ENCODE measurements at places on chromosomes 4 and X.

GRCh38 chr4:185115827-185116232, 27.2 kb upstream of the SLC25A4 start:
- DNase-seq = no peak

GRCh38 chr4:26009502-26009901, 95.5 kb downstream of the SMIM20 start:
- DNase-seq = no peak

GRCh38 chr4:20127626-20128025, 124.1 kb upstream of the SLIT2 start:
- no peak for DNase-seq

DNA sequence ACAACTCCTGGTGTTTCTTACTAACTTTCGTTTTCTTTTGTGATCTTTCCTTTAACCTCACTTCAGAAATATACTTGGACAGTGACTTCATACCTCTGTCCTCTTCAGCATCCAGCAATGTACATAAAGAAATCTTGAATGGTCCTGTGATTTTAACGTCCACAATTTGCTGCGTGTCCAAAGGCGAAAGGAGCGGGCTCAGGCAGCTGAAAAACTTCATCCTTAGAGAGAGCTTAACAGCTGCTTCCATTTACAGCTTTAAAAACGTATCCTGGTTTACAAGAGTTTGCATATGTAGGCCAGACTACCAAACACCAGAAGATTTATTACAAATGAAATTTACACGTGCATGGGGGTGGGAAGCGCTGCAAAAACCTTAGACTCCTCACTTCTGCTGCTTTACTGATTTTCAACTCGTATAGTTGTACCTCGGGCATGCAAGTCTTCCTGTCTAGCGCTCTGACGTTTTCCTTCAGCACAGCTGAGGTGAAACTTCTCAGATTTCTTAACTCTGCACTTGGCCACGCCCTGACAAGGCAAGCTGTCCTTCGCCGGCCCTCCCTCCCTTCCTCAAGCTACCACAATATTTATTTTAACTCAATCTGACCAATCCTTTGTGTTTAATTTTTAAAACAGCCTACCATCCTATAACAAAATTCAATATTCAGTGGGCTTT, 406.4 kb downstream of the FAM47A start:
- DNase-seq = peak; percentile 1

DNA sequence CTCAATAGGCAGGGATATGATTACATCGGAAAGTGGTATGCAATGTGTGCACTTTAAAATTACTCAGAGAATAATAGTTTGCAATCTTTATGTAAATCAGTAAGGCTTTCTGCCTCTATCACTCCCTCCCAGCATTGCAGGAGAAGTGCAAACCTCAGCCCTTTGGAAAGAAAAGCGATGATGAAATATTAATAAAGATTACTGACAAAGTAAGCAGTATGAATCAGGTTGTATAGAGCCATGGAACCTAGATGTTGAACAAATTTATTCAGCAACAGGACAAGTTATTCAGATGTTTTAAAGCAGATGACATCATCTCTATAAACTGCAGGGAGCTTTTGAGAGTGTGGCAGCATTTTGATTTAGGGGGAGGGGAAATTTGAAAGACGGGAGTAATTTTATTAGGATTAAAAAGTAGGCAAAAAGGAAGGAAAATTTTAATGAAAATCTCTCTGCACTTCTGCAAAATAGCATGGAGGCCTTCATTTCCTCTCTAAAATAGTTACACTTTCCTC, 631.7 kb upstream of the GRIA3 start:
- peak; percentile 15 for DNase-seq

- DNase-seq = no peak
These were observed 151.0 kb upstream of the DKK2 start for GRCh38 chr4:107187091-107187490.

GRCh38 chr4:163462556-163462955, 11.0 kb downstream of the TKTL2 start:
- DNase-seq = no peak

DNA sequence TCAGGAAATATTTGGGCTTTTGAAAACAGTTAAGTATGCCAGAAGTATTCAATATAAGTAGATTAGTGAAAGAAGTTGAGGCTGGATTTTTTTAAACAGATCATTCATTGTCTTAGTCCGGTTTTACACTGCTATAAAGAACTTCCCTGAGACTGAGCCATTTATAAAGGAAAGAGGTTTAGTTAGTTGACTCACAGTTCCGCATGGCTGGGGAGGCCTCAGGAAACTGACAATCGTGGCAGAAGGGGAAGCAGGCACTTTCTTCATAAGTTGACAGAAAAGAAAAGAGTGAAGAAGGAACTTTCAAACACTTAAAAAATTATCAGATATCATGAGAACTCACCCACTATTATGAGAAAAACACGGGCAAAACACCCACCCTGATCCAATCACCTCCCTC, 31.1 kb upstream of the CYLC1 start:
- DNase-seq = no peak

GRCh38 chr4:149993030-149993429, 85.2 kb upstream of the DCLK2 start:
- peak; percentile 54 for DNase-seq

- DNase-seq = no peak
These were observed 34.7 kb upstream of the SPON2 start for GRCh38 chr4:1207157-1207470.

DNA sequence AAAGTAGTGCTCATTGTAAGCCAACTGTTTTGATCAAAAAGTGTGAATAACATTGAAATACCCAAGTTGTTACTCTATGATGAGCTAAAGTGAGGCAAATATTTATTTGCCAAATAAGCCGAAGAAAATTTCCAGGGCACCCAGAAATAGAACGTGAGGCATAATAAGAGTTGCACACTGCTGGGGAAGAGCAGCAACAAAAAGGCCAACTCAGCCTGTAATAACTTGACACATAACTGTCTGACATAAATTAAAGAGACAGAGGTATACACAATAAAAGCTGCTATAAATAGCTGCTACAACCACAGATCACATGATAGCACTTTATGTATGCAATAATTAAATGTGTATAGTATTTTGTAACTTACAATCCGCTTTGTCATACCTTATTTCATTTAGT, 2.0 kb upstream of the ABCB7 start:
- no peak for DNase-seq

DNA sequence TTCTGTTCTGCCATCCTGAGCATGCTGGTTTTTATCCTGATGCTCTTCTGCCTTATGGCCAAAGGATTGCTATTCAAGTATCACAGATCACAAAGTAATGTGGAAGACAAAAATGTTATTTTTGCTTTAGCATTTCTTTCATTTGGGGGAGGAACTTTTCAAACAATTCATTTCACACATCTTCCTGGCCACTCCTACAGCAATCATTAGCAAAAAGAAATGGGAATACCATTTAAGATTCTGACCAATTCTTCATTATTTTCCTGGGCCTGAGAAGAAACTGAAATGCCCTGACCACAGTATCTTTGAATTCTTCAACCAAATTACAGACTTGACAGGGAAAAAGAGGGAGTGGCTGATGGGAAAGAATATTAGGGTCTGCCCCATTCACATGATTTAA, 38.0 kb upstream of the GRID2 start:
- no peak for DNase-seq

- peak; percentile 44 for DNase-seq
These were observed 60.7 kb upstream of the ABCG2 start for GRCh38 chr4:88219099-88219498.

- DNase-seq = no peak
These were observed 114.8 kb downstream of the NSUN7 start for GRCh38 chr4:40864531-40864930.

- no peak for DNase-seq
These were observed 283.2 kb downstream of the ARHGAP10 start for GRCh38 chr4:148015058-148015457.

DNA sequence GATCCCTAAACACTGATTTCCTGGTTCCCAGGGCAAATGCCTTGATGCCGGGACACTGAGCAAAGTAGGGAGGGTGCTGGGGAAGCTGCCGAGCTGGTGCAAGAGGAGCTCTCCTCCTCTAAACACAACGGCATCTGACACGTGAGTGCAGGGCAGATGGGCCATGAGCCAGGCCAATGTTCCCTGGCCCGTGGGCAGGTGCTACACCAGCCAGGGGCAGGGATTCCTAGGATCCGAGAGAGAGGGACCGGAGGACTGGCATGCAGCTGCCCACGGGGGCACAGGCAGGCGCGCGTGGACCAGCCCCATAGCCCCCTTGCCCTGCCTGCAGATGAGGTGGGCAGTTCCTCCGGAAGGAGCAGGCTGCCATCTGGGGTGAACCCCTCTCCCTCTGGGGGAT, 66.8 kb upstream of the AFAP1 start:
- DNase-seq = no peak

DNA sequence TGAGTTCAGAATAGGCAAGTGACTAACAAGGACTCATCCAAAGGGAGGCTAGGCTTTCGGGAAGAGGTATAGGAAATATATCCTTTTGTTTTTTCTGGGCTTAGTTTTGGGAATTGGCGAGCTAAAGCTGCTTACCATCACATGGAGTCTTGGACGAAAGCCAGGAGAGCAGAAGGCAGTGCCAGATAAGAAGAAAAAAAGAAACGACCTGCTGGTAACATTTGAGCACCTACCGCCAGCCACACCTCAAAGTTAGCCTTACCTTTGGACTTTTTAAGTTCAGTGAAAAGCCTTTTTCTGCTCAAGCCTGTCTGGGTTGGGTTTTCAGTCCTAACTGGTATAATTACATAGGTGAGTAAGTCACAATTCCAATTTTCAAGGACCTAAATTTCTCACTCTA, 85.1 kb upstream of the LCORL start:
- DNase-seq = no peak

- peak; percentile 24 for DNase-seq
These were observed 58.6 kb upstream of the MSX1 start for GRCh38 chr4:4800646-4801408.

GRCh38 chr4:9762823-9763475, 18.5 kb upstream of the DRD5 start:
- peak; percentile 63 for DNase-seq

GRCh38 chrX:149758068-149758714, 15.7 kb upstream of the HSFX1 start:
- no peak for DNase-seq

- DNase-seq = no peak
These were observed 26.3 kb upstream of the CXCL6 start for GRCh38 chr4:73810191-73810590.

- no peak for DNase-seq
These were observed 44.0 kb downstream of the ARHGEF6 start for GRCh38 chrX:136736690-136737089.

GRCh38 chrX:107686792-107687191, 58.5 kb downstream of the PRPS1 start:
- DNase-seq = peak; percentile 68

- no peak for DNase-seq
These were observed 5.3 kb upstream of the OPHN1 start for GRCh38 chrX:68438575-68438974.

DNA sequence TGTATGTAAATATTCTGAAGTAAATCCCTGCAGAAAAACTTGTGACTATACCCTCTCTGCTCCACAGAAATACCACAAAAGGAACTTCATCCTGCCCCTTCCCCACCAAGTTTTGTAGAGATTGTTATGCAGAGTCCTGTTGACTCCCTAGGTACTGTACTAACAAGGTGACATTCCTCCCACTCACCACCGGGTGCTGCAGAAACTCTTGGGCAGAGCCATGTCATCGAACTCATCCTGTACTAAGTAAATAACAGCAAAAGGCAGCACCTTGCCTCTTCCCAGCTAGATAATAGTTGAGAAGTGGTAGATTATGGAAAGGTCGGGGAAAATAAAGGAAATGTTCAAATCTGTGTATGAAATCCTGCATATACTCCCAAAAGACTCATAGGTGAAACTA, 233.3 kb downstream of the STPG2 start:
- no peak for DNase-seq

DNA sequence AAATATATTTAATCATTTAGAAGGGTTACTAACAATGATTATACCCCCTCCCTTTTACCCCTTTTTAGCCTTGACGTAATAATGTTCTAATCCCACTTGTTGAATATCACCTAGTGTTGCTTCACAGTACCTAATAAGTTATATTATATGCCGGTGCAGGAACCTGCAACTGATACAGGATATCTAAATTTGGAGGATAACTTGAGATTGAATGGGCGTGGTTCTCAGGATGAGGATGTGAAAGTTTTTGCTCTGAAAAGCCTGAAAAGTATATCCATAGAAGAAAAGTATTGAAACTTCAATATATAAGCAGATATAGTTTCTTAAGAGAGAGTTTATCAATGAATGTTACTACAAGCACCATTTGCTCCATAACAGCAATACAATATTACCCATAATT, 59.8 kb downstream of the ZNF711 start:
- DNase-seq = no peak

- DNase-seq = no peak
These were observed 25.9 kb upstream of the FGFR3 start for GRCh38 chr4:1767061-1767769.

GRCh38 chr4:28062562-28062961, 1201.9 kb downstream of the STIM2 start:
- no peak for DNase-seq

GRCh38 chrX:15515931-15516330, 15.3 kb downstream of the BMX start:
- no peak for DNase-seq

DNA sequence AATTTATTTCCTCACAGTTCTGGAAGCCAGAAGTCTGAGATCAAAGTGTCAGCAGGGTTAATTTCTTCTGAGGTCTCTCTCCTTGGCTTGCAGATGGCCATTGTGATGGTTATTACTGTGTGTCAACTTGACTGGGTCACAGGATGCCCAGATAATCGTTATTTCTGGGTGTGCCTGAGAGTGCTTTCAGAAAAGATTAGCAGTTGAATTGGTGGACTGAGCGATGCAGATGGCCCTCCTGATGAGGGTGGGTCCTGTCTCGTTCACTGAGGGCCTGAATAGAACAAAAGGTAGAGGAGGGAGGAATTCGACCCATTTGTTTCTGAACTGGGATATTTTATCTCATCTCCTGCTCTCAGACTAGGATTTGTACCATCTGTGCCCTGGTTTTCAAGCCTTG, 15.7 kb downstream of the SMIM43 start:
- no peak for DNase-seq

- peak; percentile 37 for DNase-seq
These were observed 71.7 kb downstream of the YIPF6 start for GRCh38 chrX:68570598-68570997.

- DNase-seq = no peak
These were observed 283.1 kb downstream of the IDS start for GRCh38 chrX:149222040-149222439.

- peak; percentile 53 for DNase-seq
These were observed 100.9 kb upstream of the TBC1D9 start for GRCh38 chr4:140857111-140857510.

GRCh38 chr4:186904101-186904500, 180.4 kb upstream of the FAT1 start:
- DNase-seq = peak; percentile 81

All from M059J (cell line).